Stimulated activated CD4-positive, alpha-beta T cell treated with anti-CD3 and anti-CD28 coated beads, Interleukin-4, amount 100 ng/mL, for 24 hours (primary cell): ENCODE measurements at places on chromosomes 7 and 10.

DNA sequence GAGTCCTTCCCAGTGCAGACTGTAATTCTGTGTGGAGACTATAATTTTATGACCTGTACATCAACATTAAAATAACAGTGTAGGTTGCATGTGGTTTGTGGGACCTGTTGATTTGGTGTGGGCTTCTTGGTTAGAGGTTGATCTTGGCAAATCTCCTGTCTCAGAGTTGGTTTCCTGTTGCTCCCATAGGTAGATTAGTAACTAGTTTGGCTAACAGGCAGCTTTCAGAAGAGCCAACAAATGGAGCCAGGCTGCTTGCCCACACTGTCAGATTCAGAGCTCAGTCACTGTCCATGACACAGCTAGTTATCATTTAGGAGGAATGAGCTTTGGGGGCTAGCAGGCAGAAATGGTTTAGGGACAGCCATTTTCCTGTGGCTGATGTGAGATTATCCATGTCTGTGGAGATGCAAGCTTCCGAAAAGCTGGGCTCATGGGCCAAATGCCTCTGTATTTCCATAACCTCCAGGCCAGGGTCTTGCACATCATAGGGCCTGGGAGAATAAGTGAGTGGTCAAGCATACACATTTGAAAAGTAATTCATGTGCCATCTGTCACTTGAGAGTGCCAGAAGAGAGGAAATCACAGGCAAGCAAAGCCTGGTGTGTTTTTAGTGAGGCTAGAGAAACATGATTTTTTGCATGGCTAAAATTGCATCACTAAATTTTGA, 33.4 kb downstream of the CCM2 start:
- no peak for DNase-seq

- no peak for DNase-seq
Observed at GRCh38 chr7:86708031-86708680, 64.4 kb downstream of the GRM3 start.

DNA sequence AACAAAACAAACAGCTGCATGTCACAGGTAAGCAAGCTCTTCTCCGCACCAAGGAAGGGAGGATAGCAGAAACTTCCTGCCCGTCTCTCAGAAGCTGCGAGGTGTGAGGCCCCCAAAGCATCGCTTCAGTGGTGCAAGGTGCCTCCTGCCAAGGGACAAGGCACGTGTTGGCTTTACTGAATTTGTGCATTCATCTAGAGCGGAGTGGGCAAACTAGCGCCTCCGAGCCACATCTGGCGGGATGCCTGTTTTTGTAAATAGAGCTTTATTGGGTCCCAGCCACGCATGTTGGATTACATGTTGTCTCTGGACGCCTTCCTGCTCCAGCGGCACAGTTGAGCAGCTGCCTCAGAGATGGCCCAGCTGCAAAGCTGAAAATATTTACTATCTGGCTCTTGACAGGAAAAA, 27.7 kb downstream of the PHYH start:
- no peak for DNase-seq

DNA sequence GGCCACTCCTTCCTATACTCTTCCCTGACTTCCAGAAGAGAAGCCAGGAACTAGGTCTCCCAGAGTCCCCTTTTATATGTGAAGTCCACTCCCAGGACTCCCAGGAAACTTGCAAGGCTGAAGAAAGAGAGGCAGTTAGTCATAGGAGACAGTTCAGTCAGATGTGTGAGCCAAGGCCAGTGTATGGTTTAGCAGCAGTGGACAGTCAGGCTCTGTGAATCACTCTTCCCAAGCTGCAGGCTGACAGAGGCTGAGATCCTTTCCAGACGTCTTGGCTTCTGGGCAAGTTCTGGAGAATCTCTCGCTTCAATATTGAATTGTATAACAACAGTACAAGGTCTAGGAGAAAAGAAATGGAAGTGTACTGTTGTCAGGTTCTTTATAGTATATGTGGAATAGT, 26.9 kb downstream of the BLVRA start:
- no peak for DNase-seq

DNA sequence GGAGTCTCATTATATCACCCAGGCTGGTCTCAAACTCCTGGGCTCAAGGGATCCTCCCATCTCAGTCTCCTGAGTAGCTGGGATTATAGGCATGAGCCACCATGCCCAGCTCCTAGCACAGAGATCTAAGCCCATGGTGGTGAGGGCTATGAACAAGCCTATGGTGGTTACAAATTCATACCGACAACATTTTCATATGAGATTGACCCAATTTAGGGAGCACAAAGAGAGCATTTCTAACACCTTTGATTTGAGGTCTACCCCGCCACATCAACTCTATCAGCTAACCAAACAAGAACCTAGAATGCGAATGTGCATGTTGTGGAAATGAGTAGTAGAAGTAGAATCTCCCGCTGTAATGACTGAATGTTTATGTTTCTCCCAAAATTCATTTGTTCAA, 14.2 kb upstream of the PRF1 start:
- DNase-seq = no peak

- DNase-seq = no peak
Observed at GRCh38 chr7:21504021-21504420, 38.8 kb upstream of the DNAH11 start.

DNA sequence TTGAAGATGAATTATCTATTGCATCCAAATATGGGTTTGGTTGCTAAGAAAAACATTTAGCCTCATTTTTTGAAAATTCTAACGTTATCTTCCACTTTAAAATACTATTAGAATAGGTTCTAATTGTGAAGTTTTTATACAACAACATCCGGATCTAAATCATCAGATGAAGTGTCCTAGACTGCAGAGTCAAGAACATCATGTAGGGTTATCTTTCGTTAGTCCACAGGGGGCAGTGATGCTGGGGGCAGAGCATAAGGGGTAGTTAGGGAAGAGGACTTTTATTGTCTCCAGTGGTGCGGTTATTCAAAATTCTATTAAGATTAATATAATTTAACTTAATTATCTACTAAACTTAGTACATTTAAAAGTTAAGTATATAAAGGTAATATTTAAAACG, 990.6 kb upstream of the PHF14 start:
- no peak for DNase-seq

- no peak for DNase-seq
Observed at GRCh38 chr10:21727452-21728168, 193.6 kb downstream of the MLLT10 start.

- no peak for DNase-seq
Observed at GRCh38 chr7:98616381-98617050, 569 bp upstream of the NPTX2 start.

DNA sequence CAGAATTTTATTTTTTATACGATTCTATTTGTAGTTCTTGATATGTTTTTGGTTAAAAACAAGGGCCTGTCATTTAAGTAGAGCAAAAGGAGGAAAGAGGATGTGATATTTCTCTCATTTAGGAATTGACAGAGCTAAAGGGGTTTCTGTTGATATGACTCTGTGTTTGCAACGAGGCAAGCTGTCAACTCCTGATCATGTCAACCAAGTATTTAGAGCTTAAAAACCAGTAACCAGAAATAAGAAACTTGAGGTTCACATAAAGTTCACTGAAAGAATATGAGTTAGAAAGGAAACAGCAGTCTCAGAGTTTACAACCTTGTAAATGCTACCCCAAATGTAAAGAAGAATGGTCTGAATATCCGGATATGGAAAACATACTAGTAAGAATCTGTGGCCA, 434.2 kb downstream of the PARD3 start:
- DNase-seq = no peak

DNA sequence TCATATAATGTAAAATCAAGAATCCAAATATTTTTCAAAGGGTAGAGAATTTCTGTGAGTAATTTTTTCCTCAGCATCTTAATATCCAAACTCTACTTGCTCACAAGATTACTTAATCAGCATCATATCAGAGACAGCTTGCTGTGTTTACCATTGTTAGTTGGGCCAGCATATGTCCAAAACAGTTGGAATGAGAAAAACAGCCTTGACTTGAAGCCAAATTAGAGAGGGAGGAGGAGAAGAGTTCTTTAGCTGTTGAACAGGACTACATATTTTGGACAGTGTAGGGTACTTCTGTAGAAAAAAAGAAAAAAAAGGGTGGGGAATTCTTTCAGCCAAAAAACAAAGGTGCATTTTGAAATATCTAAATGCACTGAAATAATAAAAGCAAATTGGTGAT, 69.8 kb downstream of the HDAC9 start:
- DNase-seq = no peak

DNA sequence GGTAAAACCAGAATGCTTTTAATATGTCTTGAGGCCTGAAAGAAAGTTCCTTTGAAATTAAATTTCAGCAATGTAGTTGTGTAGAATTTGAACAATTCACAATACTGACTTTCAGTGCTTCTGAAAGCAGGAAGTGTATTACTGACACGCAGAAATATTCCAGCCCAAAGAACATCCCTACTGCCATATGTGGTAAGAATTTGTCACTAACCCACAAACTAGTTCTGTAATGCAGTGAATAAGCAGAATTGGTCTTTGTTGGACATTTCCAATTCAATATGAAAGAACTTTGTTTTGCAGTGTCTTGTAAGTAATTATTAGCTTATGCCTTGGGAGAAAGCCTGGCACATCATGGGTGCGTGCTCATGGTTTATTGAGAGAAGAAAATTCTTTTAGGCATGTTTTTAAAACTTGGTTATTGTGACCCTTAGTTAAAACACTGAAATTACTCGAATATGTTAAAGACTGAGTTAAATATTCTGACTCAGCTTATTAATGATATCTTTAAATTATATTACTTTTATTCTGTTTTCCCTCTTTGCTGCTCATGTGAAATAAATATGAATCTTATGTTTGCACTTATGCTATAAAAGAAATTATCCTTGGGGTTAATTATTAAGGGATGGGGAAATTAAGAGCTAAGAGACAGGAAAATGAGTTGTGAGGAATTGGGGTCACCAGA, 33.4 kb downstream of the PTPN12 start:
- DNase-seq = no peak

DNA sequence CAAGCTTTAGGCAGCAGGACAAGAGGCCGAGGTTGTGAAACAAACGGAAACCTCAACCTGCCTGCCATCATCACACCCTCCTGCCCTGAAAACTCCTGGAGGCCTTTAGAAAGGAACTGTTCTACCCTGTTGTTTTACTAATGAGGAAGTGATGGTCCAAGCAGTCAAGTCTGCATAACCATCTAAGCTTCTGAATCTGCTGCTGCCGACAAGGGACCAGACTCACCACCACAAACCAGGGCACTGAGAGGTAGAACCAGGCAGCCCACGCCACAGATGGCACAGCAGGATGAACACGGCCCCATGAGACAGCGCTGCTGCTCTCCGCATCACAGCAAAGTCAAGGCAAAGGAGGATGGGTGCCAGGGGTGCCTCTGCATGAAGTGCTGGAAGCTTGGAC, 209.4 kb downstream of the CELF2 start:
- no peak for DNase-seq

DNA sequence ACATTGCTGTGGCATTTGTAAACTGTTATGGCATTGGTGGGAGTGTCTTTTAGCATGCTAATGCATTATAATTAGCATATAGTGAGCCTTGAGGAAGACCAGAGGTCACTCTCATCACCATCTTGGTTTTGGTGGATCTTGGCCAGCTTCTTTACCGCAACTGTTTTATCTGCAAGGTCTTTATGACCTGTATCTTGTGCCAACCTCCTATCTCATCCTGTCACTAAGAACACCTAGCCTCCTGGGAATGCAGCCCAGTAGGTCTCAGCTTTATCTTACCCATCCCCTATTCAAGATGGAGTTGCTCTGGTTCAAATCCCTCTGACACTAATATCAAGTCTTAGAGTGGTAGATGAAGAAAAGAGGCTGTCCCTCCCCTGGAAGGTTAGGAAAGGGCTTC, 506.2 kb downstream of the GALNT17 start:
- DNase-seq = no peak

DNA sequence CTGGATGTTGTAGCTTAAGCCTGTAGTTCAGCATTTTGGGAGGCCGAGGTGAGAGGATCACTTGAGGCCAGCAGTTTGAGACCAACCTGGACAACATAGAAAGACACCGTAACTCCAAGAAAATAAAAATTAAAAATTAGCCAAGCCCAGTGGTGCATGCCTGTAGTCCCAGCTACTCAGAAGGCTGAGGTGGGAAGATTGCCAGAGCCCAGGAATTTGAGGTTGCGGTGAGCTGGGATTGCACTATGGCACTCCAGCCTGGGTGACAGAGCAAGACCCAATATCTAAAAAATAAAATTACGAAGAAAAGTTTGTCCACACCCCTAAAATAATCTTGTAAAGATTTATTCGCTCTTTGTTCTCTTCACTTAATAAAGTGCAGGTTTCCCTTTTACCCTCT, 951.0 kb downstream of the TYW1 start:
- DNase-seq = no peak

GRCh38 chr7:25726781-25727311, 425.2 kb upstream of the NFE2L3 start:
- no peak for DNase-seq

GRCh38 chr7:100126239-100126930, 382 bp upstream of the MBLAC1 start:
- DNase-seq = no peak

- no peak for DNase-seq
Observed at GRCh38 chr7:151129117-151129959, 38.2 kb downstream of the GBX1 start.

- no peak for DNase-seq
Observed at GRCh38 chr7:4661871-4662270, 20.2 kb upstream of the FOXK1 start.

- no peak for DNase-seq
Observed at GRCh38 chr10:51074238-51075028, at the start of gene PRKG1. Gene PRKG1 (plus strand): TSS chr10:51074487.

GRCh38 chr7:27201580-27202017, 1.7 kb upstream of the HOXA13 start:
- no peak for DNase-seq

- no peak for DNase-seq
Observed at GRCh38 chr10:116538992-116539391, 6.7 kb upstream of the PNLIP start.

DNA sequence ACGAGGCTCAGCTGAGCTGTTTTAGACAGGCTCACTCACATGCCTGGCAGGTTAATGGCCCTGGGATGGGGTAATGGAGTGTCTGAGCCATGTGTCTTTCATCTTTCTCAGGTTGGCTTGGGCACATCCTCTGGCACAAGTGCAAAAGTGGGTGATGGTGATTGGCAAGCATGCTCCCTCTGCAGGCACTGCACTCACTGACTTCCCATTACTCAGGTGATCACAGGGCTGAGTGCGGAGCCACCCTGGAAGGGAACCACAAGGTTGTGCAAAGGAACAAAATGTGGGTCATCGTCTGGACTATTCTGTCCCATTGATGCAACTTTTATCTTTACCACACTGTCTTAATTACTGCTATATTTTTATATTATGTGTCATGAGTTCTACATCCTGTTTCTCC, 244.1 kb upstream of the AKR1E2 start:
- DNase-seq = no peak
